Left ventricle myocardium superior (tissue), 1 donor: ENCODE measurements at places on chromosomes 6 and 20.

DNA sequence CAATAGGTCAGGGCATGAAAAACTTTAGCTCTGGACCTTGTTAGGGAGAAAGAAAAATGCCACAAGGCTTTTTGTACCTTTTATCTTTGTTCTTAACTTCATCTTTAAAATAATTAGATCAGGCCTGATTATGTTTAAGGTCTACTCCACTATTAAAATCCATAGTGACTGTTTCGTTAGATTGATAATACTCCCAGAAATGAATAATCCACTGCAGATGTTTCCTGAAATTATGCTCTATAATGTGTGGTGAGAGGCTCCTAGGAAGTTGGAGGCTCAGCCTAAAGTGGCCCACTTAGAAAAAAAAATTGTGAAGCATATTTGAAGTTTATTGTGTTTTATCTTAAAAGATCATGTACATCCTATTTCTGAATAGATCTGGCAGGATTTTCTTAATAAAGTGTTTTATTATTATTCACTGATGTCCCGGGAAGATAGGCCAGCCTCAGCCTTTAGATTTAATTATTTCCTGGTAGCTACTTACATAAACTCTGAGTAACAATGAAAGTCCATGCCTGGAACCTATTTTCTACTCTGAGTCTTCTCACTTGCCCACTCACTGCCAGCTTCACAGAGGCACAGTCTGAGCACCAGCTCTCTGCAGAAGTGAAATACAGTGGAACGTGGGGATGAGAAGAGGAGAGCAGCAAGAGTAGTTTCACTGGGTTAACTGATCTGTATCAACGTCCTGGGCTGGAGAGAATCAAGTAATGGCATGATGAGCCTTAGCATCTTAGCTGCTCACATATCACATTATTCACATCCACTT, 126.8 kb upstream of the TMEM170B start:
- DNase-seq: no peak

DNA sequence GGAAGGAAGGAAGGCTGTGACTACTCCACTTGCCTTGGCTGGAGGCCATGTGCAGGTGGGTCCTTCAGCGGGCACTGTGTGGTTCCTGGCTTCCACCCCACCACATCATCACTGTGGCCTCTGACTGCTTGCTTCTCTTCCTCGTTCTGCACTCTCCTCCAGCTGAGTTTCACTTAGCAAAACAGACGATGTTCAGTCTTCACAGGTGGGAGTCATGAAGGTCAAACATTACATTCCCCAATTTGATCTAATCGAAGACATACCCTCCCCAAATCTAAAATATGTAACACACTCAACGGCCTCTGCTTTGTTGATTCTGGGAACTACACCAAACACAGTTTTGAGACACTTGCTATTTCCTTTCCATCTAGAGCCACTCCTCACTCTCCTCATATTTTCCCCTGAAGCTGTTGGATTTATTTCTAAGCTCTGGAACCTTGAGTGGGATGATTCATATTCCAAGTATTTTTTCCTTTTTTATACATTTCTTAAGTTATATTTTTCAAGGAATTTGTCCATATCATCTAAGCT, 132.5 kb upstream of the FOXA2 start:
- no peak for DNase-seq

- DNase-seq: peak; percentile 61
Observed at GRCh38 chr20:38246357-38247165, 14.0 kb downstream of the KIAA1755 start.

DNA sequence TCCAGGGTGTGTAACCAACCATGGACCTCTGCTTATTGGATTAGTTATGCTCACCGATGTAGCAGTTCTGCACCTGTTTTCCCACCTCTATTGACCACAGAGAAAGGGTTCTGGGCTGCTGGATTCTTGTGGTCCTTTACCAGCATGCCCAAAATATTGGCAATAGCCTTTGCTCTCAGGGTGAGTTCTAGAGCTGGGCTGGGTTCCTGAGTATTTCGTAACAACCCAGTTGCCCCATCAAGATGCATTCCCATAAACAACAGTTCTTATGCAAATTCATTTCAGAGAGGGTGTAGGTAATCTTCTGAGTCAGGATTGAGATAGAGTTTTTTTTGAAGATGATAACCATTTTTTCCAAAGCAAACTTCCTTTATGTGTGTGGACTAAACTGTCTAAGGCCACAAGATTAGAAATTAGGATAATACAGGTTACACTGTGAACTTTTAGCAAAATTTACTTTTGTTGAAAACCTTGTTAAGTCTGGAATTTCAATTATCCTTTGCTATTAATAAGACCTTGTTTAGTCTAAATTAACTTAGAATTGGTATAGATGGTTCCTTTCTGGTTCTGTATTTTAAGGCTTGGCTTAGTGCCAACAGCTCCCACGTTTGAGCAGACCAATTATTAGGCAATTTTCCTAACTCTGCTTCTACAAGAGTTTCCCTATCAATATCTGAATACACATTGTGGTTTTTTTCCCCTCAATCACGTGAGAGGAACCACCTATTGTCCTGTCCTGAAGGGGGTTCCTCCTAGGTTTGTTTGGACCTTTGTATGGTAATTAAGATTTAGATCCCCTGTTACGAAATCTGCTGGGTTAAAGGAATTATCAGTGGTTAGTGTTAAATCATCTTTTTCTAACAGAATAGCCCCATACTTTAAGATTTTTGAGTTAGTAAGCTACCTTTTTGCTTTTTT, 46.1 kb downstream of the TBX18 start:
- no peak for DNase-seq

DNA sequence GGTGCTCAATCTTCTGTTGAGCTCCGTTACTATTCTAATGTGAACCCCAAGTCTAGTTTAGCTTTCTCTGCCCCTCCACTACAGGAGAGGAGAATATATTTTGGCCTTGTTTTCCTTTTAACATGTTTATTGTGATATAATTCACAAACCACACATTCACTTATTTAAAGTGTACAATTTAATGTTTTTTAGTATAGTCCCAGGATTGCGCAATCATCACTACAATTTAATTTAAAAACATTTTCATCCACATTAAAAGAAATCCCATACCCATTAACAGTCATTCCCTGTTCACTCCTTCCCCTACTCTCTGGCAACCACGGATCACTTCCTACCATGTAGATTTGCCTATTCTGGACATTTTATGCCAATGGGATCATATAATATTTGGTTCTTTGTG, 64.5 kb upstream of the BMP6 start:
- DNase-seq: no peak

GRCh38 chr20:63411898-63412631, 50.9 kb upstream of the CHRNA4 start:
- DNase-seq: no peak

DNA sequence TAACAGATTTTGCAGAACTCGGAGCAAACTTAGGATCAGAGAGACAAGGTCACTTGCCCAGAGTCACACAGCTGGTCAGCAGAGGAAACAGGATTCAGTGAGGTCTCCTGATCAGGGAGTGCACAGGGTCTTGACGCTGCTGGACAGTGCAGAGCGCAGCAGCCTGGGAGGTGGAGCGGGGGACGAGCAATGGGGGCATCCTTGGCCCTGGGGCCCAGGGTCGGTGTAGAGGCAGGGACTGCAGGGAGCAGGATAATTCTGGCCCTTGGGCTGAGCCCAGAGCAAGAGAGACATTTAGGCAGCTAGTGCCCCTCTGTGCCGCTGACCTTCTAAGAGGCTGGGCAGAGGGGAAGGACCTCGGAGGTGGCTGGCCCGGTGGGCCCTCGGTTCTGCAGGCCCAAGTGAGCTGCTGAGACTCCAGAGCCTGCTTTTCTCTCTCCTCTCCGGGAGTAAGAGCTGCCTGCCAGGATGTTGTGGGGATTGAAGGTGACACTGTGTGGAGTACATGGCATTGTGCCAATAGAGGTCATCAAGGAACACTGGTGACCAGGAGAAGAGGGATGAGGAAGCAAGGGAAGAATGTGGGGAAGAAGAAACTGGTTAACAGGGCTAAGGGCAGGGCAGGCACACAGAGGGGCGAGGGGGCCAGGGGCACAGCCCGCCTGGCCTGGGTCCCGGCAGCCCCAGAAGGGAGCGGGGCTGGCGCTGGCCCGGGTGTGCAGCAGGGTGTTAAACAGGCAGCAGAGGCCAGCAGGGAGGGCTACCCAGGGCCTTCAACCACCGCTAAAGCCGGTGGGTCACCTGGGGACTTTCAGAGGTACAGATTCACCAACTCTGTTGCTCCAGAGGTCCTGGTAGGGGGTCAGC, 122.0 kb downstream of the AGPAT4 start:
- DNase-seq: no peak

GRCh38 chr6:32752580-32752979, 10.8 kb downstream of the HLA-DQB2 start:
- no peak for DNase-seq

DNA sequence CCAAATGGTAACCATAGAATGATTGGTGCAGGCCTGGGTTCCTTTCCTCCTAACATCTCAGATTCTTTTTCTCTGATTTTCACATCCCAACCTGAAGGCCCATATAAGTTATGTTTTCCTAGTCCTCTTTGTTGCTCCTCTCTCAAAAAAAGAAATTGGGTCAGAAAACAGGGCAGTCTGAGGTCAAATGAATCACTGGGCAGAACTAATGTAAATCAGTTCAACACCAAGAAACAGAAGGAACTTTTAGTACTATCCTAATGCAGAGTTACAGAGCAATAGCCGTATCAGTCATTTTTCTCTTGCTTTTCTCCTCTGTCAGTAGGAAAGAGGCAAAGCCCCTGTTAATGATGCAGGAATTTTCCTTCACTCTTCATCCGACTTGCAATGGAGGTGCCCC, 11.0 kb upstream of the TPD52L1 start:
- no peak for DNase-seq

GRCh38 chr6:157813750-157814455, 9.1 kb upstream of the SNX9 start:
- no peak for DNase-seq

DNA sequence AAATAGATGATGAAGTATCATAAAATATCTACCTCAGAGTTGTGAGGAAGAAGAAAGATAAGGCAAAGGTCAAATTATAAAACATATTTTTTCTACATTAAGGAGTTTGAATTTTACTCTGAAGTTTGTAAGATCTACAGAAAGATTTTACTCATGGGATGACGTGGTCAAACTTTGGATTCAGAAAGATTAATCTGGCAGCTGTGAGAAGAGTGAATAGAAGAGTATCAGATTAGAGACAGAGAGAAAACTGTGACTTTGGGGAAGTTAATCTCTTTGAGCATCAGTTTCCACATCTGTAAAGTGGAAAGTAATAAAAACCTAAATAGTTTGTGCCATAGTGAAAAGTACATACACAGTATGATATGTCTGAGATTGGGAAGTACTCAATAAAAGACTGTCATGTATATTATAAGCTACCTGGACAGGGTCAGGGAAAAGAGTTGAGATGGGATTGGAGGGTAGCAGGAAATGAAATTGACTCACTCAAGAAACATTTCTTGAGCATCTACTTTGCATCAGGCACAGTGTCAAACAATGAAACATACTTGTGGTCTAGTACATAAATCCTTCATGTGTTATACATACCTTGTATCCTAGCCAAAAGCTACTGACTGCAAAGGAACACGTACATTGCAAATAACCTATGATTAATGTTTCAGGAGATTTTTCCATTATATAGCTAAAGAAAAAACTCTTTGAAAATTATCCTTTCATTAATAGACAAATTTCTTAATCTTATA, 222.1 kb downstream of the TMEM200A start:
- DNase-seq: no peak

DNA sequence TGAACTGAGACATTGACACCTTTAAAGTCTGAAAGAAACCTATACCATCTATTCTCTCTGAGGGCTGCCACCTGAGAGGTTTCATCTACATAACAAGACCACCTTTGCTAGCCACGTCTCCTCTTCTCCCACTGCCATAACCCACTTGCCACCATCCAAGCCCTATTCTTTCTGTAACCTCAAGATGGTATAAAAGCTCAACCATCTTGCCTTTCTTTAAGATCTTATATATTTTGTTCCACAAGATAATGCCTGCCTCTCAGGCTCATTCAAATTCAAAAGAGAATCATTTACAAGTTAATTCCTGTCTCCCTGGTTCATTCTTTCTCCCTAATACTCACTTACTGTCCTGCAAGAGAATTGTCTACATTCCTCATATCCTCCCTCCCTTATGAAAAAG, 192.5 kb downstream of the OTOR start:
- no peak for DNase-seq

GRCh38 chr6:14224359-14225103, 107.0 kb downstream of the CD83 start:
- no peak for DNase-seq

GRCh38 chr20:60306105-60306504, 347.9 kb downstream of the CDH26 start:
- no peak for DNase-seq

GRCh38 chr6:33895296-33895695, 91.5 kb upstream of the MLN start:
- no peak for DNase-seq

DNA sequence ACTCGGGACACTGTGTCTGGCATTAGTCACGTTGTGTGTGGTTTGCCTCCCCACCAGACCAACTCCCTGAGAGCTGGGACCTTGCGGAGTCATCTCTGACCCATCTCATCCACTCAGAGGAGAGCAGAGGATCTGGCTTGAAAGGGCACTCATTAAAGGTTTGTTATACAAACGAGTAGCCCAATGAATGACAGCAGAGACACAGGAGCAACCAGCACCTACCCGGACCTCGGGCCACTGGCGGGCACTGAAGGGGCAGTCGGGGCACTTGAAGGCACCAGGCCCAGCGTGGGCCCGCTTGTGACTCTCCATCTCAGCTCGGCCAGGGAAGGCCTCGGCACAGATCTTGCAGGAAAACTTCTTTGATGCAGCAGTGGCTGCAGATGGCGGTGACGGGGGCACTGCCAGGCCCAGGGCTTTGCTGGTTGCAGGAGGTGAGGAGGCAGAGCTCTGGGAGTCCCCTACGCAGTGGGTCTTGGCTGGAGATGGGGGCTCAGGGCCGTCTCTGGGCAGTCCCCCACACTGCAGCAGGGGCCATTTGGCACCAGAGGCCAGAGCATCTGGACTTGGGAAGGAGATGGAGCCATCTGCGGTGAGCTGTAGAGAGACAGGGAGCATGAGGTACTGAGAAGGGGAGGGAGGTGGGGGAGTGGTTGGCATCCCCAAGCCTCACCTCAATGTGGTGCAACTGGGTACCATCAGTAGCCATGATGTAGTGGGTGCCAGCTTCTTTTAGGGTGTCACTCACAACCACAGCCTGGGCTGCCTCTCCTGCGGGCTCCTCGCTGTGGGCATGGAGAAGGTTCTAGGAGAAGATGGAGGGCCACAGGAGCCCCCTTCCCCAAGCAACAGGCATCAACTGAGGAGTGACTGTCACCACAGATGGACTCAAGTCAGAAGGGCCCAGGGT, 17.7 kb downstream of the PCIF1 start:
- DNase-seq: peak; percentile 23

DNA sequence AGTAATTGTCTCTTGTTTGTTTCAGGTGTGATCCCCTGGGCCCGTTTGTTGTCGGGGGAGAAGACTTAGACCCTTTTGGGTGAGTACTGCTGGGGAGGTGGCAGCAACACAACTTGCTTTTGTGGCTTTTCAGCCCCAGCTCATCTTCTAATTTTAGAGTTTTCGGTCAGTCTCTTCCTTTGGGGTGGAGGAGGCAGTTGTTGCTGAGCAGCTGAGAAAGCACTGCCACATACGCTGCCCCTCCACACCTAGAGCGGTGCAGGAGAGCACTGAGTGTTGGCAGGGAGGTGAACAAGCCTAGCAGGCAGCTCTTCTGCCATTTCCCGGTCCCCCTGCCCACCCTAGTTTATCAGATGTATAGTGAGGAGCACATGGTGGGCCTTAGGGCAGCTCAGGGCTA, 21.7 kb downstream of the TMEM74B start:
- no peak for DNase-seq

- DNase-seq: no peak
Observed at GRCh38 chr6:68427630-68428029, 207.5 kb upstream of the ADGRB3 start.
